Stimulated activated CD4-positive, alpha-beta T cell treated with anti-CD3 and anti-CD28 coated beads, Interleukin-2, amount 100 ng/mL, for 24 hours (primary cell): ENCODE measurements at places on chromosomes 13 and 19.
A peak's percentile ranks its signal among the peaks of the same experiment; 100 is the strongest.

GRCh38 chr13:35724446-35724845 lies 248.0 kb upstream of the MAB21L1 start:
- DNase-seq = no peak

GRCh38 chr13:112270951-112271350 lies 105.2 kb upstream of the SPACA7 start:
- DNase-seq = no peak

DNA sequence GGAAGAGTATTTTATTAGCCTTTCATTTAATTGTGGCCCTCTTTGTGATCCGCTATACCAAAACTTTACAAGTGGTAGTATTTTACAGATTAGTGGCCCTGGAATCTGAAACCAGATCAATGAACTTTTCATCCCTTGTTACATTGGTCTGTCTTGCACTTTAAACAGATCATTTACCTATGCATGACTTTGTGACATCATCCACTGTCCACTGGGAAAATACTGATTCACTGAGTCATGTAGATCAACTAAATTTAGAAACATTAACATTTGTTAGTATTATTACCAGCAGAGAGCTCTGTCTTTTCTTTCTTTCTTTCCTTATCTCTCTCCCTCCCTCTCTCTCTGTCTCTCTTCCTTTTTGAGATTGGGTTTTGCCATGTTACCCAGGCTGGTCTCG lies 17.5 kb downstream of the PCDH8 start:
- no peak for DNase-seq

DNA sequence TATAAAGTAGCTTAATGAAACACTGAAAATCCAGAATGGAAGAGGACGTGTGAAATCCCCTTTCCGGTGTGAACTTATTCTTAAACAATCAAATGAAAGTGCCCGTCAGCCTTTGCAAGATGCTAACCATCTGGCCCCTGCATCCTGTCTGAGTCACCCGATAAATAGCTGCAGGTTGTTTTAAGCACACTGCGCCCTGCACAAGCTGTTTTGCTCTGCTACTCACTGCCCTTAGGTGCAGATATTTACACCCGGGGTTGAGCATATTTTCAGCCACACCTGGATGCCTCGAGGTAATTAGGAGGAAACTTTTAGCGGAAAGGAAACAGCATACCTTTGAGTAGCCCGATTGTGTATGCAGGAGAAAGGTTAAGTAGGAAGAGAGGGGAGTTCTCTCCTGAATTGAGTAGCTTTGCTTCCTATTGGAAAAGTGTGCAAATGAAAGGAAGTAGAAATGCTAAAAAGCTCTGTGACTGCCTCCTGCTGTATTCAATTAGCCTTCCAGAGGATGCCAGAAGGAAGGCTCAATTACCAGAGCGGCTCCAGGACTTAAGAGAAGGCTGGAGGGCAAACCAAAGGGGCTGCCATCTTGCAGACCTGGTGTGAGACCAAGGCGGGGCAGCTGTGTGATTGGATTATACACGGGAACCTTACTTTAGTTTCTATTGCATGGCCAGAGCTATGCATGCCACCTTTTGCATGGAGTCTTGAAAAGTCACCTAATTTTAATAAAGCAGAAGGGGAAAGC lies 42.5 kb downstream of the IRS2 start:
- no peak for DNase-seq

- no peak for DNase-seq
Measured at GRCh38 chr19:19098084-19098702, 34.4 kb downstream of the SLC25A42 start.

DNA sequence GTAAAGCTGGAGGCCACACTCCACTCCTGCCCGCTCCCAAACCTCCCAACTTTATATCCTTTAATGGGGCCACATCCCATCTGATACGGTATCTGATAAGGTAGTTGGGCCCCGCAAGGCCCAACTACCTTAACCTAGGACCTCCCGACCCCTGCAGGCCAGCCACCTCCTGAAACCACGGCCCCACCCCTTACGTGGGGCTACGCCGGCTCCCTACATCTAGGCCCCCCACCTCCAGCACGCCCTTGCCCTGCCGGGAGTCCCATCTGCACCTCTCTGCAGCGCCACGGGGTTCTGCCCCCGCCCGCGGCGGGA lies 2.2 kb downstream of the IGFLR1 start:
- no peak for DNase-seq

- no peak for DNase-seq
Measured at GRCh38 chr19:13825489-13826441, 30.5 kb downstream of the ZSWIM4 start.

DNA sequence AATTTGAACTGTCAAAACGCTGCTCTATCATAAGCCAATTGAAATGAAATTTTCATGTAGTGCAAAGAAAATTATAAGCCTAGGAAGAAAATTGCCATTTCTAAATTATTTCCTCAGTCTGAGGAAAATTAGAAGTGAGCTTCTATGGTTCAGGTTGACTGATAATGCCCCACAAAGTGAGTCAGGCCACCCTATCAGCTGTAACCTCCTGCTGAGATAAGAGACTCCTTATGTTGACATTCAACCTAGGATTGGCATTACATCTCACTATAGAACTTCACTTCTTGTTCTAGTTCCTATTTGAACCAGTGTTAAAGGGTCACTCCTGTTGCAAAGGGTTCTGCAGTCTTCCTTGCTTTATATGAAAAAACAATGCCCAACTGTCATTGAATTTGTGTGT lies 32.6 kb upstream of the RFC3 start:
- no peak for DNase-seq

GRCh38 chr19:28905996-28906395 lies 307.0 kb downstream of the UQCRFS1 start:
- DNase-seq = no peak

DNA sequence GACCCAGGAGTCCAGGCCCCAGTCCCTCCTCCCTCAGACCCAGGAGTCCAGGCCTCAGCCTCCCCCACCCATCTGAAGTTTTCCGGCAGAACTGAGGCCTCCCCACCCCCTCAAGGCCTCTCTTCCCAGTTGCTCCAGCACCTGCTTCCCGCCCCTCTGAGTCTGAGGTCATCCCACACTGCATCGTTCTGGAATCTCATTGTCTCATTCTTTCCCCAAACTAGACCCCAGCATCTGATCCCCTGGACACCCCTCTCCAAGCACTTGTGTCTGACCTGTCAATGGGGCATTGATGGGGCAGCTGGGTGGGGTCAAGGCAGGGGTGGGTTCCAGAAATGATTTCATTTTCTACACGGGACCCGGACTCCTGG lies 793 bp upstream of the SBK2 start:
- no peak for DNase-seq

DNA sequence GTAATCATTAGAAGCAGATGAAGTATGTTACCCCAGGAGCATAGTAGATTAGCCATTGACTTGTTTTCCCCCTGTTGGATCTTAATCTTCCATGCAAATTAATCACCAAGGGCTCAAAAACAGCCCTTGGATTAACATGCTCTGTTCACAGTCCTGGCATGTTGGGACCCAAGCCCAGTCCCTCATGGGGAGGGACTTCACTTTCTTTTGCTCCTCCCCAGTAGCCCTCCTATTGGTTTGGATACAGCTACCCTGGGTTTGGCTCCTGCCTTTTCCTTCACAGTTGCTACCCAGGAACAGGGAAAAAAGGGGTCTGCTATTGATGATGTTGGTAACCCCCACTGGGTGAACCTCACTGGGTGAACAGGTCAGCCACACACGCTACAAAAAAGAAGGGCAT lies 16.9 kb upstream of the PARP4 start:
- no peak for DNase-seq

- no peak for DNase-seq
Measured at GRCh38 chr13:110421061-110421460, 114.0 kb downstream of the COL4A2 start.

DNA sequence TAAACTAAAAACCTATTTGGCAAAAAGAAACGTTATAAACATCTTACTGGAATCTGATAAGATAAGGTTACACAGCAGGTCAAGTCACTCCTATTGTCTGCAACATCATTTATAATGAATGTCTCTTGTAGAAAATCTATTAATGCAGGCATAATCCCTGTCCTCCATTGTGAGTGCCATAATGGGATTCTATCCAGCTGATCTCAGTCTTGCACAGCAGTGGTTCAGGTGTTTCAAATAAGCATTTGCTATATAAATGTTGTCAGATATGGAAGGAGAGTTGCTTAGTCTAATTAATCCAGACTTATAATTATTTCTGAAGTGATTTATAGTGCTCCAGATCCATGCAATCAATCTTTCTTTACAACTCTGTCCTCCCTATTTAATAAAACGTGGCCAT lies 186.5 kb upstream of the ATXN8OS start:
- DNase-seq = no peak

- no peak for DNase-seq
Measured at GRCh38 chr19:51365965-51366388, at the start of gene ETFB. Gene ETFB (minus strand): TSS chr19:51366388. CDS start chr19:51366326, 62 bp downstream.

- no peak for DNase-seq
Measured at GRCh38 chr13:101473458-101473857, 21.0 kb downstream of the ITGBL1 start.

DNA sequence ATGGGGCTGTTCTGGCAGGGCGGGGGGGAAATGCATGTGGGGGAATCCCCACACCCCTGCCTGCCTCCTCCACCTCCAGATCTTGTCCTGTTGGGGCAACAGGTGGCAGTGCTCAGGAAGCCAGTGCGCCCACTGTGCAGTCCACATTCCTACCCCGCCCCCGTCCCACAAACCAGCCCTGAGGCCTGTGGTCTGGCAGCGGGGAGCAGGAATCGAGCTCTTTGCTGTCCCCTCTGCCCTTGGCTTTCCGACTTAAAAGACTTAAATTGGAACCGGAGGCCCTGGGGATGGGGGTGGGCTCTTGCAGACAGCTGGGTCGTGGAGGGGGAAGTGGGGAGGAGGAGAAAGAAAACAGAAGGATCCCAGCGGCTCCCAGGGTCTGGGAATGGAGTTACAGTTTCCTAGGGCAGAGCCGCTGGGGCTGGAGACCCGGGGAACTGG lies 4.3 kb downstream of the NANOS3 start:
- peak; percentile 32 for DNase-seq

DNA sequence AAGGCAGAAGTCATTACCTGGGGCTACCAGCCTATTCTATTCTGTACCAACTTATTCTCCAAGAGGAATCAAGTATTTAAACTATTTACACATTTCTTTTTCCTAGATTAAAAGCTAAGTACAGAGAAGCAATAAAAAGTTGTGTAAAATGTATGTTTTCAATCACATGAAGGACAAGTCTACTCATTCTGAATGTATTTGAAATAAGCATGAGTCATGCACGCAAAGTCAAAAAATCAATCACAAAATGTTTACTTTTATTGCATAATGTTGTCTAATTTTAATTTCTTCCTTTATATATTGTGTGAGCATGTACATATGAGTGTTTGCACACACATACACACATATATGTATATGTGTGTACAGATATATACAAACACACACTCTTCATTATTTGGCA lies 136.7 kb downstream of the DACH1 start:
- DNase-seq = no peak

DNA sequence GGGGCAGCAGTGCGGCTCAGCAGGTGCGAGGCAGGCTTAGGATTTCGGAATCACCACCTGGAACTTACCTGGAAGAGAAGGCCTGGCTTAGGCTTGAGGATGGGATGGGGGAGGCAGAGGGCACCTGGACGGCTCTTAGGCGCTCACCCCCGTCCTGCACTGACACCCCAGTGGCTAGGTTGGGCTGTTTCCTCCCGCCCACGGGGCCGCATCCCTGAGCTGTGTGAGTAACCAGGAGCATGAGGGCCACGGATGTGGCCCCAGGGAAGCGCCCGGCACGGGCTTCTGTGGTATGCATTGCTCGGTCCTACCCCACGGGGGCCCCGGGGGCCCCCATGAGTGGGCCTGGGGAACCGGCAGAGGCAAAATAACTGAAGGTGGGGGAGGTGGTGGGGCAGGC lies 2.4 kb upstream of the NKPD1 start:
- no peak for DNase-seq
